Hematopoietic multipotent progenitor cell treated with erythropoietin and hydrocortisone succinate and interleukin-3 and kit ligand, for 6 days (in vitro differentiated cells): ENCODE measurements at places on chromosomes 5 and 9.
A peak's percentile ranks its signal among the peaks of the same experiment; 100 is the strongest.

DNA sequence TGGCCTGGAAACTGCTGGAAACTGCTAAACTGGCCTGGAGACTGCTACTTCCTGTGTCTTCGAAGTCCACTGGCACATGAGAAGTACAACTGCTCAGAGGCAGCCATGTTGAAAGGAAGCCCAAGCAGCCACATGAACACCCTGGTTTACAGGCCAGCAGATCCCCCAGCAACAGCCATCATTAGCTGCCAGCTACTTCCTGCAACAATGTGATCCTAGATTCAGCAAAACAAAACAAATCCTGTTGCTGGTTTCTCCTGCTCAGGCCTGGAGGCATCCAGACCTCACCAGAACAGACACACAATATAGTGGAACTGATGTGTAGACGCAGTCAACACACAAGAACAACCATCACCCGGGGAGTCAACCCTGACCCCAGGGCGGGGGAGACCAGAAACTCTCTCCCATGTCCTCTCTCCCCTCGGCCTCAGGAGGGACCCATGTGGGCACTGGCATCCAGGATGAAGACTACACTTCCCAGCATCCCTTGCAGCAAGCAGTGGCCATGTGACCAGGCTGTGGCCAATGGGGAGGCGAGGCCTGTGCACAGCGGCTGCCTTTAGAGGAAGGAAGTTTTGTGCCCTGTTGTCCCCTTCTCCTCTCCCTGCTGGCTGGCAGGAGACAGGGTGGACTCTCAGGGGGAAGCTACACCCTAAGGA is 9.2 kb upstream of the LCN15 start:
- DNase-seq: peak; percentile 78

DNA sequence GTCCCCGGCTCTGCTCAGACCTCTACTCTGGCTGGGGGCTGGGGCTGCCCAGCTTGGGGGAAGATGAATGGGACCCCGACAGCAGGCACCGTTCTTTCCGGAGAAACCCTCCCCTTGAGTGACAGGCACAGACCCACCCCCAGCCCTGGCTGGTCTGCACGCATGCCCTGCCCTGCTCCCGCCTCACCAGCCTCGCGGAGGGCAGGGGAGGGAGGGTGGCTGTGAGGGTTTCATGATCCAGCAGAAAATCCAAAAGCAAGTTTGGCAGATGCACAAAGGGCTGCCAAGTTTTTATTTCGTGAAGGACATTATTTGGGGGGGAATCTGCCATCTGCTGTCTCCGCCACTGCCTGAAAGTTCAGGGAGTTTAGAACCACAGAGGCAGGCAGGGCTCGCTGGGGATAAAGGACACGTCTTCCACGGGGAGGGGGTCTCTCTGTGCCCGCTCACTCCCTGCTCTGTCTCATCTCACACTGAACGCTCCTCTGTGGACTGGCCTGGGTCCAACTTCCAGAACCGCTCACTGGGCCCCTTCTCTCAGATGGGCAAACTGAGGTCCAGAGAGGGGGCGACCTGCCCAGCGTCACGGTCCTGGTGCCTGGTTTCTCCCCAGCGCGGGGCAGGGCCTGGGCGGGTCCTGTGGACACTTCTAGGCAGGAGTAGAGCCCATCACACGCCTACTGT is 92.9 kb downstream of the RXRA start:
- no peak for DNase-seq

- no peak for DNase-seq
Measured at GRCh38 chr5:81006947-81007636, 46.9 kb downstream of the RASGRF2 start.

GRCh38 chr5:101390151-101390908 is 487.2 kb upstream of the ST8SIA4 start:
- DNase-seq: peak; percentile 57

DNA sequence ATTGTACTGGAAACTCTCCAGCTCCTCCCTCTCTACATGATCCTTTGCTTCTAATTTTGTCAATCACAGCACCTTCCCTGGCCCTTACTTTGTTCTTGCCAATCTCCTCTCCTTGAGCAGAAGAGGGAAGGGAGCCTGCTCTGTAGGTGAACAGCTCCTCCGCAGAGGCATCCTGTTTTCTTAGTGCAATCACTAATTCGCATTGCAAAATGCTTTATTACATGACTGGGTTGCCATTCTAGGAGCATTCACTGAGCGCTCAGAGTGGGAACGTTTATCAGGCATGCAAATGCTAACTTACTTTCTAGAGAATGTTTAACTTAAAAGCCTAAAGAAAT is 416 bp upstream of the SNX18 start:
- no peak for DNase-seq

- DNase-seq: no peak
Measured at GRCh38 chr5:73947906-73948640, 322.1 kb downstream of the ARHGEF28 start.

- peak; percentile 62 for DNase-seq
Measured at GRCh38 chr5:35089334-35090314, 41.9 kb upstream of the AGXT2 start.

DNA sequence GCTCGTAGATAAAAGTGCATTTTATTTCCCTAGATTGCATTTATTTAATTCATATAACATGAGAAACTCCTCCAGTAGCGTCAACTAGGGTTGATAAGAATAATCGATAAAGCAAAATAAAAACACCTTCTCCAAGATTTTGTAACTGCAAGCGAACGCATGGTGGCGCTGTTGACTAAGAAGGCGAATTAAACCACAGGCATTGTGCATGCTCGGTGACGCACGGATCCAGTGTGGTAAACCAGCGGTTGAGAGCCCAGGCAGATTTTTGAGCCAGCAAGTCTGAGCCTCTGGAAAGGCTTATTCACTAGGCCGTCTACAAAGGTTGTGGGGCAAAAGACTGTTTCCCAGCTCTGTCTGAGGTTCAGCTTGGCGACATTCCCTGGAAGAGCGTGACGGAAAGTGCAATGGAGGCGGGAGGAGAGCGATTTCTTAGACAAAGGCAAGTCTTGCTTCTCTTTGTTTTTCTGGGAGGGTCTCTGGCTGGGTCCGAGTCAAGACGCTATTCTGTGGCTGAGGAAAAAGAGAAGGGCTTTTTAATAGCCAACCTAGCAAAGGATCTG is at the start of gene PCDHB3:
Gene PCDHB3, plus strand, starts transcription at position 231 of the 563 bp plus-strand sequence. Its CDS starts 177 bp downstream, at position 408.
- peak; percentile 46 for DNase-seq

DNA sequence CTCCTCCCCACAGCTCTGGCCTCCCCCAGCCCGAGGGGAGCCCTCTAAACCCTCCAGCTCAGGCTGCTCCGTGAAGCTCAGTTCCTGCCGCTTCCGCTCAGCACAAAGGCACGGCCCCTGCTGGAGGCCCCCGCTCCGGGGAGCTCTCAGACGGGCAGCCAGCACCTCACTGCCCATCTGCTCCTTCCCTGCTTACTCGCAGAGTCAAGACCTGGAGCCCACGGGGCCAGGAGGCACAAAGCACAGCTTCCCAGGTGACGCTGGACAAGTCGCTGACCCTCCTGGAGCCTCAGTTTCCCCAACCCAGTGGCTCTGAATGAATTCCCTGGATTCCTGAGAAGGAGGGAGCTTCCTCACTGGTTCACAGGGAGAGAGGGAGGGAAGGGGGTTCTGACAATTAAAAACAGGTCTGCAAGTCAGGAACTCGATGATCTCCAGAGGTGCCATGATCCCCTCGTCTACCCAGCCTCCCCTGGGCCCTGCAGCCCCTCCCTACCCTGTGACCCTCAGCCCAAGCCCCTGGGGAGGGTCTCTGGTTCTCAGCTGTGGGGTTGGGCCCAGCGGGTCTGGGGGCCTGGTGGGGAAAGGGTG is 36.2 kb downstream of the VAV2 start:
- DNase-seq: peak; percentile 48

DNA sequence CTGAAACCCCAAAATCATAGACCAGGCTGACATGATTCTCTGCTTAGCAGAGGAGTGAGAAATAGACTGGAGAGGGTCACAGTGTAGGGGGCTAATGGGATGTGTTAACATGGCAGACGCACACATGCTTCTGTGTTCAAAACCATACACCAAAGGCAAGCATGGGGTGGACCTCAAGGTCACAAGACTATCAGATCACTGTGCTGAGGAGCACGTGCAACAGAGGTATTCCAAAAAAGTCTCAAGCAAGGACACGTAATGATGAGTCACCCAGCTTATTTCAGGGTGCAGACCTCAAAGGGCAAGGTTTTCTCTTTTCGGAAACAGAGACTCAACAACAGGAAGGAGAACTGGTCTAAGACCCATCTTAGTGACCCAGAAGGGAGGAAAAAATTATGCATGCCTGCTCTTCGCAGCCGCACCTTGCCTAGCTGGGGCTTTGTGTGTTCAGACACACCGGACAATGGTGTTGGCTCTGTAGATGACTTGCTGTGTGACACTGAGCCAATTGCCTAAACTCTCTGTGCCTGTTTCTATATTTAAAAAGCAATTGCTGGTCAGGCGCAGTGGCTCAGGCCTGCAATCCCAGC is 20.3 kb downstream of the WHRN start:
- DNase-seq: no peak

GRCh38 chr5:85646036-85646435 is 971.7 kb upstream of the COX7C start:
- no peak for DNase-seq

DNA sequence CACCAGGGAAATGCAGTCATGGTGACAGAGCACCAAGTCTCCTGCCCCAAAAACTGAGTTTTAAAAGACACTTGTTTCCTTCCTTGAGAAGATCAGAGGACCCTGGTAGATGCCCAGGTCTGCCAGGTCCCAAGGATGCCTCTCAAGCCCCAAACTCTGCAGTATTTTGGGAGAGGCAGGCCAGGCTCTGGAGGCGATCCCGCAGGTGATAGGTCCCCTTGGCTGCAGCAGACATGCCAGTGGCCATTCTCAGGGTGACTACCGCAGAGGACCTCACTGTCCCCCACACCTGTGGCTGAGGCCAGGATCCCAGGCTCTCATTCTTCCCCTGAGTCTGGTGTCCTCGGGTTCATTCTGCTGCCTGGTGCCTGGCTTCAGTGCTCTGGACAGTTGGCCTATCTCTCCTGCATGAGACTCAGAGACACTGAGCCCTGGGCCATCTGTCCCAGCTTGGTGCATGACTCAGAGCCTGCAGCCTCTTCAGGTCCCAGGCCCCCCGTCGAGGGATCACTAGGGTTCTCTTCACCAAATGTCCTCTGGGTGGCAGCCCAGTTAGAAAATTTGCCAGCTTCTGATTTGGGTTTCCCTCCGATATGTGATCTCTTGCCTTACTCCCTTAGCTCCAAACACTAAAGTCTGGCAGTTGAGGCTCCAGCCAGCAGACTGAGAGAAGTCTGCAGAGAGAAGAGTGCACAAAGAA is 59.7 kb upstream of the GARNL3 start:
- peak; percentile 37 for DNase-seq

DNA sequence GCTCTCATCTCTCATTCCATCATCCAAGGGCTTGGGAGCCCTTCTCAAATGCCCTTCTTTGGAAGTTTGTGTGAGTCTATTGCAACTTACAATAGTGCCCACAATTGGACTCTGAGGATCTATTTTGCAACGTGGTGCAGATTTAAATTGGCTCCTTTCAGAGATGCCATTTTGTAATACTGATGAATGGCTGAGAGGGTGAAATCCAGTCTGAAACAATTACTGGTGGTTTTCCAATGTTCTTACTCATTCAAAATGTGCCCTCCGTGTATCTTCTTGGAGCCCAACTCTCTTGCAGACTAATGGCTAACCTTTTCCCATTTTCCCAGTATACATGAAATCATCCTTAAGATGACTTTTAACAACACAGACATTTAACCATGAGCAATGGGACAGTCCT is 6.1 kb downstream of the ZNF462 start:
- DNase-seq: no peak

DNA sequence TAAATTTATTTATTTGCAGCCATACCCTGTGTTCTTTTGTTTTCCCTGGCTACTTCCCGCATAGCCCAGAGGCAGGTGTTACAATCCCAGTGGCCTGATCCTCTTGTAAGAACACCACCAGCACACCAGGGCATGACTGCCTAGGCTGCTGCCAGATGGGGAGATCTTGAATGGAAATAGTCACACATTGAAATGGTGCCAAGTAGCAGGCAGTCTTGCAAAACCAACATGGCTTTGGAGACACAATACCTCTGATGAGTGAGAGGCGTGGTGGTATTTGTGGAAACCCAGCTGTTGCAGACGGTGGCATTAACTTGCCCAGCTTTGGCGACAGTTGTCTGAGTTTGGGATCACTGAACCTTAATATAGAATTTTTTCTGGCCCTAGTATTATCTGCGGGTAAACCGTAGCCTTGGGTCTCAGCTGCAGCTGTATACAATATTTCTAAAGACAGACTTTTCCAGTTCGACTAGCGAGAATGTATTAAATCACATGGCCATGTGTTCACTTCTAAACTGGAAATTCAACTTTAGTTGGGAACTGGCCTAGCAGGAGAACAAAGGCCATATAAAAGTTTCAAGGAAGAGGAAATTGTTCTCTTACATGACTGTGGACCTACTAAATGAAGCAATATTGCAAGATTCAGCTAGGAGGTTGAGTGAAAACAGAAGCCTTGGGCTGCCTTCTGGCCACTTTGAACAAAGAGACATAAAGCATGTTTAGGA is 277.0 kb downstream of the SMARCA2 start:
- no peak for DNase-seq

GRCh38 chr9:83405759-83406158 is 132.4 kb downstream of the FRMD3 start:
- no peak for DNase-seq

GRCh38 chr5:52668544-52669185 is 119.1 kb upstream of the ITGA1 start:
- DNase-seq: no peak
